BJ (cell line): ENCODE measurements at places on chromosomes 1 and 21. TPM values are rescaled to one million over a fixed set of nuclear protein-coding genes. Genes with fewer than 3 reads are reported as not detected.

The SEMA4A gene
- polyA plus RNA-seq = 0.49 and 0.77 TPM in 2 replicates

The ZBTB8A gene
- 3.7 and 5.4 TPM in 2 replicates for polyA plus RNA-seq

The AMIGO1 gene
- 2.9 and 3.4 TPM in 2 replicates for polyA plus RNA-seq

The VSIG8 gene
- polyA plus RNA-seq = not detected in 2 replicates

The CFHR1 gene
- 0.26 and 0.33 TPM in 2 replicates for polyA plus RNA-seq

The KIAA0040 gene
- polyA plus RNA-seq = 9.9 and 10.8 TPM in 2 replicates
